ENCODE measurements at places on chromosomes 6 and 20. TPM values are rescaled to one million over a fixed set of nuclear protein-coding genes. Genes with fewer than 3 reads are reported as not detected.

DNA sequence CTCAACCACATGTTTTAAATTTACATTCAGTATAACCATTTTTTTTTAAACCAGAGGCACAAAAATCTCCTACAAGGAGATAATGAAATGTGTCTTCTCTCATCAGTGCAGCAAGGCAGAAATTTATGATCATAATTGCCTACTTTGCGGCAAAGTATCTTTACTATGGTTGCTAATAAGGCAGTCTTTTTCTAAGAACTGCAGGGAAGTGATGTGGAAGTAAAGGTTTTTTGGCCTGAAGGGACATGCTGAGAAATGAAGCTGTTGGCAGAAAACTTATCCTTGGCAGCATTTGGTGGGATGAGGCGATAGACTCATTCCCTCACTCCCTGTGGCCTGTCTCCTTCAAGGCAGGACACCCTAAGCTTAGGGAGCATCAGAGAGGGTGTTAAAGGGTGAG lies 48.7 kb downstream of the SCGN start:
- no peaks in the 10 kb centered on the region for H3K4me1 ChIP-seq
- no peak overlapping the region for H3K27ac ChIP-seq
- H3K36me3 ChIP-seq, result no peaks in the 10 kb centered on the region
- DNase-seq, result no peak
- H3K4me3 ChIP-seq, result no peak overlapping the region
- H3K27me3 ChIP-seq, result no peaks in the 10 kb centered on the region

DNA sequence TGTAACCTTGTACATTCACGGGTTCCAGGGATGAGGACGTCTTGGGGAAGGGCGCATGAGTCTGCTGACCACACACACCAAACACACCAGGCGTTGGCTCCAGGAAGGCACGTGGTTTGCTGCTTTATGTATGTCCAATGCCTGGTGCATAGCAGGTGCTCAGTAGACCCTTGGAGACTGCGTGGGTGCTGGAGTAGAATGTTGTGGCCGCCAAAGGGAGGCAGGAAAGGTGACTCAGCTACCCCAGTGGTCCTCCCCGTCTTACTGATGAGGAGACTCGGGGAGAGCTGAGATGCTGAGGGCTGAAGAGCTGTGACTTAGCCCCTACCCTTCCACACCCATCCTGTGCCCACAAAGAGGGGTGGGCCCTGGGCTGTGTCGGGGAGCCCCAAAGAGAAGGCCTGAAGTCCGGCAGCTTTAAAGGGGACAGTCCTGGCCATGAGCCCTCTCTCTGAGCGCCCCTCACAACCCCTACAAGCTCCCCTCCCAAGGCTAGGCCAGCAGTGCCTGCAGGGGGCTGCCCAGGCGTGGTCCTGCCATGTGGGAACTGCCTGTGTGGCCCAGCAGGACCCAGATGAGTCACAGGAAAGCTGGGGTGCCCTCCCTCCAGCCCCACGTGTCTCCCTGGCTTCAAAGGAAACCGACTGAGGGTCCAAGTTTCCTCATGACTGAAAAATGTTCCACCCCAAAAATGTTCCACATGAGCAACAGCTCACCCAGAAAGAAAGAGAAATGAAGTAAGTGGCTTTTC lies 28.0 kb upstream of the PTGIS start:
- no peak overlapping the region for H3K4me3 ChIP-seq
- peaks cover 27% of the 10 kb centered on the region for H3K4me1 ChIP-seq
- no peaks in the 10 kb centered on the region for H3K36me3 ChIP-seq
- H3K27ac ChIP-seq, result peak overlapping the region; percentile 75
- DNase-seq, result no peak

GRCh38 chr6:31399589-31400466 lies 3.6 kb upstream of the MICA start:
- H3K27me3 ChIP-seq, result no peaks in the 10 kb centered on the region
- H3K27ac ChIP-seq, result peak overlapping the region; percentile 95
- H3K36me3 ChIP-seq, result no peaks in the 10 kb centered on the region
- H3K4me3 ChIP-seq, result peak overlapping the region; percentile 56
- peaks cover 59% of the 10 kb centered on the region for H3K4me1 ChIP-seq

Gene KCNK16
- not detected for total RNA-seq

Gene SH3BGRL2
- 22.8 TPM for total RNA-seq

Gene KIAA1586
- 9.9 TPM for total RNA-seq

Measured in esophagus muscularis mucosa (tissue), 4 donors.